ENCODE measurements at places on chromosomes 7 and 10. TPM values are rescaled to one million over a fixed set of nuclear protein-coding genes. Genes with fewer than 3 reads are reported as not detected.

Gene C10orf53
- not detected for total RNA-seq

Gene PIP
- not detected for total RNA-seq

Gene SPAM1
- total RNA-seq = not detected

Gene INSYN2A
- total RNA-seq = 2.7 TPM

GRCh38 chr7:123400196-123400595, 134.2 kb downstream of the IQUB start:
- no peak for DNase-seq

- no peak for DNase-seq
Observed at GRCh38 chr7:151188252-151188542, 1.1 kb upstream of the ASB10 start.

DNA sequence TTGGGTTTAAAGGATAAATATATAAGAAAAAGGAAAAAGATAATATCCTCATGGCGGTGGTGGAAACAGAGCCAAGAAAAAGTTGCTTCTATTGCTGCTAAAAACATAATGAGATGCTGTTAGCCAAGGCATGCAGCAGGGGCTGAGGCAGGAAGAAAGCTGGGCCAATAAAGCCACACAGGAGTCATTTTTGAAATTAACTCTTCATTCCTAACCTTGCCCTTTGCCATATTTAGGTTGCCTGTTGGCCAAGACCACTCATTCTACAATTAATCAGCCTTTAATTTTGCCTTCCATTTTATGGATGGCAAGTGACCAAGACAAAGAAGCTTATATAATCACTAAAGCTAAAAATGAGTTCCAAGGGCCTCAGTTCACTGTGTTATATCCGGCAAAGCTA, 58.2 kb downstream of the ARMH3 start:
- no peak for DNase-seq

Data from dorsolateral prefrontal cortex (tissue), 122 donors.